ENCODE measurements at places on chromosomes 7 and 10.
A peak's percentile ranks its signal among the peaks of the same experiment; 100 is the strongest.

- H3K4me3 ChIP-seq = no peak overlapping the region
- H3K36me3 ChIP-seq = no peaks in the 10 kb centered on the region
- H3K27ac ChIP-seq = no peak overlapping the region
- peaks cover 7% of the 10 kb centered on the region for H3K27me3 ChIP-seq
- no peak for DNase-seq
- no peaks in the 10 kb centered on the region for H3K4me1 ChIP-seq
Measured at GRCh38 chr10:79586933-79587332, 23.8 kb upstream of the SFTPA1 start.

GRCh38 chr7:136050462-136050847, 73.3 kb upstream of the MTPN start:
- no peak overlapping the region for H3K27ac ChIP-seq
- H3K36me3 ChIP-seq = peaks cover 6% of the 10 kb centered on the region
- no peaks in the 10 kb centered on the region for H3K4me1 ChIP-seq
- no peak overlapping the region for H3K4me3 ChIP-seq
- no peak for DNase-seq
- H3K27me3 ChIP-seq = no peaks in the 10 kb centered on the region

- H3K36me3 ChIP-seq = no peaks in the 10 kb centered on the region
- H3K4me1 ChIP-seq = no peaks in the 10 kb centered on the region
- H3K27me3 ChIP-seq = peaks cover 6% of the 10 kb centered on the region
Measured at GRCh38 chr7:98556288-98556687, 60.8 kb upstream of the NPTX2 start.

- H3K4me3 ChIP-seq = no peak overlapping the region
- DNase-seq = no peak
- no peak overlapping the region for H3K27ac ChIP-seq
- peaks cover 52% of the 10 kb centered on the region for H3K27me3 ChIP-seq
- peaks cover 8% of the 10 kb centered on the region for H3K4me1 ChIP-seq
Measured at GRCh38 chr10:70442332-70442988, 979 bp upstream of the NODAL start.

DNA sequence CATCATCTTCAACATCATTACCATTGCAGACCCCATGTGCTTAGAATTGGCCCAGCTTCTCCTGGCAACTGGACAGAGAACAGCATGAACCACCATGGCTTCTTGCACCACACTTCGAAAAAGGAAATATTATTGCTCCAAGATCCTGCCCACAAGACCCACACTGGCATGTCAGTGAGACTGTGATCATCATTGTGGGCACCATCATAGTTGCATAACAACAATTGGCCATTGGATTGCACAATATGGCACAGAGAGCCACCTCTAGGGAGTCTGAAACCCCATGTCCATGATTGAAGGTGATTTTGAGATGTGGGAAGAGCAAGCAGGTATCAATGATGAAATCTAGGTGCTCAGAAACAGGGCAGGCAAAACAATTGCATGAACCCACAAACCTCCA, 918.9 kb downstream of the GRID1 start:
- H3K4me3 ChIP-seq = no peak overlapping the region
- H3K4me1 ChIP-seq = no peaks in the 10 kb centered on the region
- no peak for DNase-seq
- peaks cover 7% of the 10 kb centered on the region for H3K27me3 ChIP-seq
- H3K36me3 ChIP-seq = no peaks in the 10 kb centered on the region

DNA sequence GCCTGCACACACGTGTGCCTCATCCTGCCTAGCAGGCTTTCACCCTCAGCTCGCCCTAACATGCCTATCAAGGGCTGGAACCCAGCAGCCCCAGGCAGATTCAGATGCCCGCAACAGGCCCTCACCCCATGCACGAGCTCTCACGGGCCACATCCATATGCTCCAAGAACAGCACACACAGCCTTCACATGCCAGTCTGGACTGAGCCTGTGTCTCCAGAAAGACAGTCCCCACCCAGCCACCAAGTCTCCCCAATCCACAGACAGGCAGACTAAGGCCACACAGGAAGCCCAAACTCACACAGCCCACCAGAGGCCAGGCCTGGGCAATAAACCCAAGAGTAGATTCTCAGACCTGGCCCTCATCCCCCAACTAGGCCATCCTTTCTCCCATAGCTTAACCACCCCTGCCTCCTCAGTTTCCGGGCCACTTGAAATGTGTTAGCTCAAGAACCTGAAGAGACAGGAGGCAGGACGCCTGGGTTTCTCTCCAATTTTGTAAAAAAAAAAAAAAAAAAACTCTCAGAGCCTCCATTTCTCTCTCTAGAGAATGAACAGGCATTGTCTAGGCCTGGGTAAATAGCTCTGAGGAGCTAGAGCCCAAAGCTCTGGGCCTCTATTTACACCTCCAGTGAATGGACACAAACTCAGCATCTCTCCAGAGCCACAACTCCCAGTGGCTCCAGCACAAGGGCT, 6.8 kb downstream of the LDB1 start:
- peak overlapping the region; percentile 84 for H3K4me3 ChIP-seq
- peak; percentile 10 for DNase-seq
- H3K36me3 ChIP-seq = peaks cover 30% of the 10 kb centered on the region
- H3K27me3 ChIP-seq = no peaks in the 10 kb centered on the region

DNA sequence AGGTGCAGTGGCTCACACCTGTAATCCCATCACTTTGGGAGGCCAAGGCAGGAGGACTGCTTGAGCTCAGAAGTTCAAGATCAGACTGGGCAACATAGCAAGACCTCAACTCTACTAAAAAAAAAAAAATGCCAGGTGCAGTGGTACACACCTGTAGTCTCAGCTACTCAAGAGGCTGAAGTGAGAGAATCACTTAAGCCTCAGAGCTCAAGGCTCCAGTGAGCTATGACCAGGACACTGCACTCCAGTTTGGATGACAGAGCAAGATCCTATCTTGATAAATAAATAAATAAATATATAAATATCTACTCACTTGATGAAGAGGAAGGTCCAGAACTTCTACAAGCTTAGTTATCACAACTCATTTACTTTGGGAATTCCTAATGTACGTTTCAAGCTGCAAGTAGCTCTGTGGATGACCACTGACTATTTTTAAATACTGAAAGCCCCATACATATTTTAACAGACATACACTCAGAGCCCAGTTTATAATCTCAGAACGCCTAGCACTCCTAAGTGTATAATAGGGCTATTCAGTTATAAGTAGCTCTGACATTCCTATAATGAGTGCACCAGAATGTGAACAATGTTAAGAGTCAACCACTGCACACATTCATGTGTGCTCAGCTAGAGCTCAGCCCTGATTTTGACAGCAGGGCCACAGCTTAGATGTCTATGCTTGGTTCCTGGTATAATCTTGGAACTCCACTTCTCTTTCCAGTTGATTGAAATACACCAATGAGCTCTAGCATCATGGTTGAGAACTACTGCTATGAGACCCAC, 119.1 kb downstream of the CUBN start:
- H3K36me3 ChIP-seq = peaks cover 20% of the 10 kb centered on the region
- no peak for DNase-seq
- no peak overlapping the region for H3K4me3 ChIP-seq
- H3K4me1 ChIP-seq = peaks cover 44% of the 10 kb centered on the region
- H3K27ac ChIP-seq = no peak overlapping the region

GRCh38 chr7:82598958-82599357, 155.4 kb upstream of the CACNA2D1 start:
- no peak for DNase-seq
- H3K36me3 ChIP-seq = no peaks in the 10 kb centered on the region
- no peak overlapping the region for H3K27ac ChIP-seq
- H3K4me1 ChIP-seq = peaks cover 3% of the 10 kb centered on the region
- H3K4me3 ChIP-seq = no peak overlapping the region

DNA sequence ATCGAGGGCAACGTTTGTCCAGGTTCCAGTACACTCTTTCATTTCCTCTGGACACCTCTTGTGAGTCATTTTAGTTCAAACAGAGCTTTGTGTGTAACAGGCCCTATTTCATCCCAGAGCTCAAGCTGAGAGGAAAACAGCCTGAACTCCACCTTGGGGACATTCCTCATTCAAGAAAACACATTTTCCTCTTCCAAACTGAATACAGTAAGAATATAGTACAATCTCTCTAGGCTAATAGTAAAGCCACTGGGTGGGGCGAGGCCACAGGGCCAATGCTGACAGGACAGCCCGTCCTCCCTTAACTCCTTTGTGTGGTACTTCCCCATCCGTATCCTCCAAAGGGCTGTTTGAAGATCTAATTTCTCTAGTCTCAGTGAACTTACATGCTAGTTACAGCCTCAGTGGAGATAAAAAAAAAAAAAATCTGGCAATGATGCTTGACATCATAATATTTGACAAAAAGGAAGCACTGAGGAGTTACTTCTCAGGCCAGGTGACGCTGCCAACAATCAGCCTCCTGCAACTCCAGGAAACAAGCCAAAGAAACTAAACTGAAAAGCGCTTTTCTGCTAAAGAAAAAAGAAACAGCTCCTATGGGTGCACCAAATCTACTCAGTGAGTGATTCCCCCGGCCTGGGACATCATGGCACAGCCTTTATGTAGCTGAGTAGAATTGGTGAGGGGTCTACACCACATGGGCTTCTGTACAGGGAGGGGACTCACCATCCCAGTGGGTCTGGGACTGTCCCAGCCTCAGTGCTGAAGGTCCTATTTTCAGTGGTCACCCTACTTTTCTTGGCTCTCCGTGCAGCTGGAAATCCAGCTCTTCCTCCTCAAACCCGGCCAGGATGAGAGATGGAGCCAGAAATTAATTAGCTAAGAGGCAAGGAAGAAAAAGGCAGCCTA, 238.2 kb upstream of the NEBL start:
- H3K4me3 ChIP-seq = no peak overlapping the region
- no peak for DNase-seq
- no peaks in the 10 kb centered on the region for H3K36me3 ChIP-seq
- no peak overlapping the region for H3K27ac ChIP-seq
- peaks cover 5% of the 10 kb centered on the region for H3K27me3 ChIP-seq

GRCh38 chr7:80288175-80289122, 153.8 kb downstream of the GNAI1 start:
- no peak for DNase-seq
- H3K27ac ChIP-seq = no peak overlapping the region
- no peaks in the 10 kb centered on the region for H3K27me3 ChIP-seq
- H3K4me1 ChIP-seq = no peaks in the 10 kb centered on the region
- no peaks in the 10 kb centered on the region for H3K36me3 ChIP-seq
- no peak overlapping the region for H3K4me3 ChIP-seq

DNA sequence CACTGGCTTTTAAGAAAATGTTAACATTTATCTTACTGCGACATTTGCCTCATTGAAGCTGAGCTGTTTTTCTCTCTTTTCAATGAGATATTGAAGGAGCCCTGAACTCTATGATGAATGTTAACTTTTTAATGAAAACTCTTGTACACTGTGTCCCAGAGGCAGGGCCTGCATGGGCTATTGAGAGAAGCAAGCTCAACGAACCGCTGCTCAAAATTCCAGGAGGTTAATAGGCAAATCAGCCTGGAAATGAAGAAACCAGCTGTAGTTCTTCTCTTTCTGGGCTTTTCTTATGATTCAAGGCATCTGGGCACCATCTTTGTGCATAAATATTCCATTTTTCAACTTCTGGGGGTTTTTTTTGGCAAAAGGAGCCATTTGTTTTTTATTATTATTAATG, 168.4 kb upstream of the NPVF start:
- no peak for DNase-seq
- H3K4me3 ChIP-seq = no peak overlapping the region
- no peaks in the 10 kb centered on the region for H3K36me3 ChIP-seq
- H3K4me1 ChIP-seq = no peaks in the 10 kb centered on the region
- no peak overlapping the region for H3K27ac ChIP-seq

- no peak overlapping the region for H3K4me3 ChIP-seq
- peaks cover 16% of the 10 kb centered on the region for H3K4me1 ChIP-seq
- no peak overlapping the region for H3K27ac ChIP-seq
- no peaks in the 10 kb centered on the region for H3K36me3 ChIP-seq
Measured at GRCh38 chr7:150901160-150902035, 49.1 kb downstream of the AOC1 start.

GRCh38 chr7:39293056-39293823, 273.0 kb upstream of the YAE1 start:
- H3K4me3 ChIP-seq = no peak overlapping the region
- H3K27me3 ChIP-seq = no peaks in the 10 kb centered on the region
- no peak overlapping the region for H3K27ac ChIP-seq
- no peak for DNase-seq

GRCh38 chr7:131562941-131563340, 6.5 kb upstream of the PODXL start:
- H3K36me3 ChIP-seq = no peaks in the 10 kb centered on the region
- H3K27me3 ChIP-seq = peaks cover 22% of the 10 kb centered on the region
- DNase-seq = no peak
- H3K4me3 ChIP-seq = no peak overlapping the region
- no peaks in the 10 kb centered on the region for H3K4me1 ChIP-seq

DNA sequence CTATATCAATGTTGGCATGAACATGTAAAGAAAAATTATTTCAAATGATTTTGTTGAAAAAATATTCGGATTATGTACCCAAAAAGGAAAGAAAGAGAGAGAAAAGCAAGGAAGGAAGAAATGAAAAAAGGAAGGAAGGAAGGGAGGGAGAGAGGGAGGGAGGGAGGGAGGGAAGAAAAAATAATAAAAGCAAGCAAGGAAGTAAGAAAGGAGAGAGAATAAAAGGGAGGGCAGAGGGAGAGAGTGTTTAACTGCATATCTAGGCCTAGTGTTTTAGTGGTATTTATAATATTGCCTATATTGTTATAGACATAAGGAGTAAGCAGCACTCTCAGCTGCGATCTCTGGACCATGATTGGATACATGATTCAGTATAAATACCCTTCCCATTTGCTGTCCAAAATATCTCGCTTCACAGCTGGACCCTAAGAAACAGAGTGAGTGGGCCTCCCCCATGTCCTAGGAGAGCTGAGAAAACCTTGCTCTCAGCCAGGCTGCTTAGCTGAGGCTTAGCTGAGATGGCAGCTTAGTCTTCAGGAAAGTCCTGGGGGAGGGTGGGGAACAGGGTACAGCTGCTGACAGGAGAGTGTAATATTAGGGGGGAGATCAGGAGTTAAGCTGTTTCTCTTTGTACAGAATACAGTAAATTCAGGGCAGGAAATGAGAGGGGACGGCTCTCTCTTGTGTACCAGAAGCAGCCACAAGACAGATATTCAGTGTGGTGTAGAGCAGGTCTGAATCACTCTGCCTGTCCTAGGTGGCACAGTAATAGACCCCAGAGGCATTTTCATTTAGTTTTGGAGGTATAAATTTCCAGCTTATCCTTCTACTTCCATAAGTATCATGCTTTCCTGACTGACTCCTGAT, 66.8 kb upstream of the TARP start:
- no peaks in the 10 kb centered on the region for H3K27me3 ChIP-seq
- H3K4me3 ChIP-seq = peak overlapping the region; percentile 81
- H3K36me3 ChIP-seq = peaks cover 6% of the 10 kb centered on the region
- DNase-seq = no peak
- H3K27ac ChIP-seq = peak overlapping the region; percentile 89

DNA sequence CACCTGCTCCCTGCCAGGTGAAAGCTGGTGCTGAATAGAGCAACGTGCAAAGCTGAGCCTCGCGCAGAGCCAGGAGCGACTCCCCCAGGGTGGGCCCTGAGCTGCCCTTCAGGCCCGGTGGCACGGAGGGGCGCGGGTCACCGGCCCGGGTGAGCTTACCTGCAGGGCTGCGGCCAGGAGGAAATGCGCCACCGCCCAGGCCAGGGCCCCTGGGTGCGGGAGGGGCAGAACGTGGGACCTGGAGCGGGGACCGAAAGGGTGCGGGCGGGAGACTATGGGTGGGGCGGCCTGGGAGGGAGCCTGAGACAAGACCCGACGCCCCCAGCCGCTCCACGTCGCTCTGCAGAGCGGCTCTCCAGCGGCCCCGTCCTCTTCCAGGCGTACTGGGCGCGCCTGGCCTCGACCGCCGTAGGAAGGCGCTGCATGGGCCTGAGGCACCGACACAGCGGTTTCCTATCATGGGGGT, 122.1 kb downstream of the BTAF1 start:
- H3K4me1 ChIP-seq = peaks cover 10% of the 10 kb centered on the region
- H3K27ac ChIP-seq = no peak overlapping the region
- peaks cover 1% of the 10 kb centered on the region for H3K36me3 ChIP-seq
- no peaks in the 10 kb centered on the region for H3K27me3 ChIP-seq
- H3K4me3 ChIP-seq = no peak overlapping the region
- DNase-seq = no peak

Data from activated naive CD8-positive, alpha-beta T cell treated with anti-CD3 and anti-CD28 coated beads for 36 hours (primary cell).